ENCODE measurements at places on chromosomes 16 and 17.

DNA sequence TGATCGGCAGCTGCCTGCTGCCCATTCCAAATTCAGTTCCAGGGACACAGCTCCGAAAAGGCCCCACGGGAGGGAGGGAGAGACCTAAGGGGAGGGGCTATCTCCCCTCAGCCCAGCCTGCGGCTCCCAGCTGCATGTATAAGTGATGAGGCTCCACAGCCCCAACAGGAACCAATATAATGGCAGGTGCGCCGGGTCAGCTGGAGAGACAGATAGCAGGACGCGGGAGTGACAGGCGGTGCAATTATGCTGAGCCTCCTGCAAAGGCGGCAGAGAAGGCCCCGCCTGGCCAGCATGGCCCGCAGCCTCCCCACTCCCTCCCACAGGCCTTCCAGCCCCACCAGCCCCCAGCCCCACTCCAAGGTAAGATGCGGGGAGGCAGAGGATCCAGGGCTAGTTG, 8.1 kb upstream of the C1QL1 start:
- DNase-seq: no peak

- no peak for DNase-seq
These were observed 52.1 kb upstream of the DOC2B start for GRCh38 chr17:233473-233941.

GRCh38 chr17:39002991-39003715, 36.0 kb upstream of the FBXO47 start:
- no peak for DNase-seq

GRCh38 chr16:106623-107324, 28.7 kb downstream of the MPG start:
- peak; percentile 77 for DNase-seq

DNA sequence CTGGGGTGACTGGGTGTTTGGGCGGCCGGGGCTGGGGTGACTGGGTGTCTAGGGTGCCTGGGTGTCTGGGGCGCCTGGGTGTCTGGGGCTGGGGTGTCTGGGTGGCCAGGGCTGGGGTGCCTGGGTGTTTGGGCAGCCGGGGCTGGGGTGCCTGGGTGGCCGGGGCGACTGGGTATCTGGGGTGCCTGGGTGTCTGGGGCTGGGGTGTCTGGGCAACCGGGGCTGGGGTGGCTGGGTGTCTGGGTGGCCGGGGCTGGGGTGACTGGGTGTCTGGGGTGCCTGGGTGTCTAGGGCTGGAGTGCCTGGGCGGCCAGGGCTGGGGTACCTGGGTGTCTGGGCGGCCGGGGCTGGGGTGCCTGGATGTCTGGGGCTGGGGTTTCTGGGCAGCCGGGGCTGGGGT, 13.4 kb upstream of the APRT start:
- no peak for DNase-seq

- no peak for DNase-seq
These were observed 37.6 kb downstream of the CBFA2T3 start for GRCh38 chr16:88939245-88939971.

DNA sequence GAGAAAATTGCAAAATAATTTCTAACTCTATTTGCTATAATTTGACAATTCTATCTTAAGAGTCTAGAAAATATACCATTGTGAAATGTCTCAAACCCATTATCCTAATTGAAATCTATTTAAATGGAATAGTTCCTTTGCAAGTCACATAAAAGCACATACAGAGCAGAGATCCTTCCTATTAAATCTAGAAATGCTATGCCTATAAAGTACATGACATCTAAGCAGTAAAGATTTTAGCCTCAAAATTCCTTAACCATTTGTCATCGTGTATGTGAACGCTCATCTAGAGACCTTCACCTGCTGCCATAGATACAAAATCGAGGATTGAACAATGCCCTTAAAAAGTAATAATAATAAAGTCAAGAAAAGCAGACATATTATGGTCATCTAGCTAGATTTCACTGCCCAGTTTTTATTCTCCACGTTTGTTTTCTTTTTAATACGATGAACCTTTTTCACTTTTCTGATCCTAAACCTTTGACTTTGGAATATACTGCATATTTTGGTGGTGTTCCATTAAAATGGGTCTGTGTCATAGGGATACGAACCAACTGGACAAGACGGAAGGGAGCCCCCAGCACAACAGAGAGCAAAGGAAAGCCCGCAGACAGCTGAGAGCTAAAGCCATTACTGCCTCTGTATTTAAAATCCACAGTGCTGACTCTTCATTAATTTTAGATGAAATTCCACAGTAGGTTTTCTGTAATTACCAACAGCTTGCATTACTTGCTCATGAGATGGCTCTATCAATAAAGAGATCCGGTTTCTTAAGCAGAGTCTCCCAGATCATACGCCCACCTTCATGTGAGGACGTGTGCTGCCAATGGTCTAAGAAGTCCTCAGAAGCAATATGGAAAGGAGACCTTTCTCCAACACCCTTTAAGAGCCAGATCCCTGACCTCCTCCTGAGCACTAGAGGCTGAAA, 17.6 kb downstream of the TEX2 start:
- DNase-seq: no peak

DNA sequence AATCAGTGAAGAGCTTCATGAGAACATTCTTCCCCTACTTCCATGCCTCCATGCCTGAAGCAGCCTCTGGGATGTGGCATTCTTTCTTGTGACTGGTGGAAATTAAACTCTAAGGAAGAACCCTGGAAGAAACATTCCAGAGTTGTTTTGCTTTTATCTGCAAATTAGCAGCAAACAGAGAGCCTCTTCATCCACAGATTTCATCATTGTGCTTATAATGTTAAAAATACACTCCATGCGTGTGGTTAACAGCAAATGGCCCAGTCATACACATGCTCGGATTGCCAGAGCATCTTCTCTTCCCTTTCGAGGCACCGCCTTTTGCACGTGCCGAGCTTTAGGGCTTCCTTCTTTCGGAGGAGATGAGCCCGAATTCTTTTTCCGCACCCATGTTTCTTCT, 411.3 kb downstream of the SNX29 start:
- no peak for DNase-seq

DNA sequence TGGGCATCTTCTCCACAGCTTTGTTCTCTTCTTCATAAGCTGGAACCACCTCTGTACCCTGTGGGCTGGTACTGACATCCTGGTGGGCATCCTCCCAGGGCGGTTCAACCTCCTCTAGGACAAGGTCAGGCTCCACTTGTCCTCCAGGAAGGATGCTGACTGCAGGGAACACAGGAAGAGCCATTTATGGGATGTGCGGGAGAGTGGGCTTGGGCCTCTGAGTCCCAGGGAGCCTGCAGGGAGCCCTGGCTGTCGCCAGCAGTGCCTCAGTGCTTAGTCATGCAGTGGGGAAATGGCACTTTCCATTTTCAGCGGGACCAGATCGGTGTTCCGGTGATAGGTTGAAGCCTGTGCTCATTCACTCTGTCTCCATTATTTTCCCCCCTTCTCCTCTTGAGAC, 20.5 kb downstream of the CNGB1 start:
- DNase-seq: no peak

DNA sequence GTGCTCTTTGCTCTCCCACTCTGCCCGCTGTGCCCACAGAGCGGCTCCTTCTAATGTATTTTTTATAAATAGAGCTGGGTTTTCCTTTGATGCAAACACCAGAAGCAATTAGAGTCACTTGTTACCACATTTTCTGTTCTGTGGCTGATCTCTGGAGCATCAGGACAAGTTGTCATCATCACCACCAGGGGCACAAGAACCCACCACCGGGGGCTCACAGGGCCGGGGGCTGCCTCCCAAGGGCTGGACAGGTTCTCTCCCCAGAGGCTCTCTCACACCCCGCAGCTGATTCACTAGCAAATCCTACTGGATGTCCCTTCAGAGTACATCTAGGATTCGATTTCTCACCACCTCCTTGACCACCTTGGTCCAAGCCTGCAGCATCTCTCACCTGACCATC, 18.5 kb downstream of the C16orf82 start:
- DNase-seq: no peak

DNA sequence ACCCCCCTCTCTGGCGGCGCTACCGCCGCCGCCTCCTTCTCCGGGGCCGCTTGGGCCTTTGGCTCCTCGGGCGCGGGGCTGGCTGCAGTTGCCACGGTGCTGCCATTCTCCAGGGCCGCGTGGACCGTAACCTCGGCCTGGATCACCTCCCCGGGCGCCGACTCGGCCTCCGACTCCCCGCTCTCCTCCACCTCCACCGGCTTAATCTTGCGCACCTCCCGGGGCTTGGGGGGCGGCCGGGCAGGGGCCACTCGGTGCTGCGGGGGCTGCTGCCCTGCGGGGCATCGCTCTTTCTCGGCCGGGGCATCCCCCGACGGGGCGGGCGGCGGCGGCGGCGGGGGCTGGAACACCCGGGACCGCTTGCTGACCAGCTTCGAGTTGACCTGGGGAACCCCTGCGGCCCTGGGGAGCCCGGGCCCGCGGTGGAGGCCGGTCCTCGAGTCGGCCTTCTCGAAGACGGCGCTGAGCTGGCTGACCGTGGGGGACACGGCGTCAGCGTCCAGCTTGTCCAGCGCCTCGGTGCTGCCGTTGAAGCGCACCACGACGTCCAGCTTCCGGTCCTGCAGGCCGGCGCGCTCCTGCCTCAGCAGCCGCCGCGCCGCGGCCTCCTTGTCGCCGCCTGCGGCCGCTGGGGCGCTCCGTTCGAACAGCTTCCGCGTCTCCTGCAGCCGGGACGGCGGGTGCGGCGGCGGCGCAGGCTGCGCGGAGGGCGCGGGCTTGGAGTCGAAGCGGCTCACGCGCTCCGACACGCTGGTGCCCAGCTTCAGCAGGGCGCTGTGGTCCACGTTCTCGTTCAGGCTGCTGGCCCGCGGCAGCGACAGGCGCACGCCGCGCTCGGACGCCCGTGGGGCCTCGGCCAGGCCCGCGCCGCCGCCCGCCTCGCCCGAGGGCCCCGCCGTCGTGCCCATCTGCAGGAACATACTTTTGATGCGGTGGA, 792 bp downstream of the PPP1R9B start:
- DNase-seq: peak; percentile 56

GRCh38 chr17:22233382-22233781, 541.1 kb downstream of the KCNJ18 start:
- DNase-seq: no peak

DNA sequence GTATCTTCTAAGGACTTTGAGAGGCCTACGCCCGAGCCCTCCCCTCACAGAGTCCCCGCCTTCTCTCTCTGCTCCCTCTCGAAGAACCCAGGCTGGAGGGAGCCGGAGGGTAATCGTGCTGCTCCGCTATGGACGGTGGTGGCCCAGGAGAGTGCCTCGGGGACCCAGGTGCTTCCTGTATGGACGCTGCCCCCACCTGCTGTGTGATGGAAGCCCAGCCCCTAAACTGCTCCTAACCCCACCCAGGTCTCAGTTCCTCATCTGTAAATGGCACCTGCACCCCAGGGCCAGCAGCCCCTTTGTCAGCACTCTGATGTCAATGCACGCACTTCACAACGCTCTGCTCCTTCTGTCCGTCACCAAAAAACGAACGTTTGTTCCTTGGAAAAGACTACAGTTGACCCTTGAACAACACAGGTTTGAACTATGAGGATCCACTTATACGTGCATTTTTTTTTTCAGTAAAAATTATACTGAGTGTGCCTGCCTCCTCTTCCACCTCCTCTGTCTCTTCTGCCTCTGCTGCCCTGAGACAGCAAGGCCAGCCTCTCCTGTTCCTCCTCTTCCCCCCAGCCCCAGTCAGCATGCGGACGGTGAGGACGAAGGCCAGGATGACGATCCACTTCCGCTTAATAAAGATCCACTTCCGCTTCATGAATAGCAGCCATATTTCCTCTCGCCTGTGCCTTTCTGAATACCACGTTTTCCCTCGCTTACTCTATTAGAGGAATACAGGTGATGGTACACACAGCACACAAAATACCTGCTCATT, 118.3 kb downstream of the BANP start:
- DNase-seq: no peak

DNA sequence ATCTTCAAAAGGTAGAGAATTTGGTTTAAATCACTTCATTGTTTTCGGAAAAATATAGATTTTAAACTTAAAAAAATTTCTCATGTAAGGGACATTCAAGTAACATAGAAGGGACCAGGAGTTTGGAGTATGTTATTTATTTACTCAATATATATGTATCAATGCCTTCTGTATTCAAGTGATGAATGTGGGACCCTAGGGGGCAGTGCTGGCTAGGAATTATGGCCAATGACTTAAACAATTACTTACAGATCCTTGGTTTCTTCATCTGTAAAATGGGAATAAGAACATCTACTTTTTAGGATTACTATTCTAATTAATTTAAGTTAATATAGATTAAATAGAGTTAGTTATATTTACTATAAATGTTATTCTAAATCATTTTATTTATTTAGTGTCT, 886.3 kb upstream of the RBFOX1 start:
- DNase-seq: no peak

- DNase-seq: no peak
These were observed 22.6 kb upstream of the NF1 start for GRCh38 chr17:31072186-31072585.

Measured in myocyte (in vitro differentiated cells).